Esophagus (tissue), 2 donors: ENCODE measurements at places on chromosomes 2 and 18. TPM values are rescaled to one million over a fixed set of nuclear protein-coding genes. Genes with fewer than 3 reads are reported as not detected.

The RAB27B gene
- 5.7 TPM for polyA plus RNA-seq

The MAP4K4 gene
- 19.6 TPM for polyA plus RNA-seq

The ATP8B1 gene
- polyA plus RNA-seq, result 8.0 TPM

The TBR1 gene
- polyA plus RNA-seq, result 0.02 TPM

The NTSR2 gene
- not detected for polyA plus RNA-seq

The IGFBP5 gene
- polyA plus RNA-seq, result 46.5 TPM

The ATAD2B gene
- 5.8 TPM for polyA plus RNA-seq

The TTL gene
- 7.1 TPM for polyA plus RNA-seq

The EFR3B gene
- polyA plus RNA-seq, result 0.11 TPM
